ENCODE measurements at places on chromosomes 2 and 18. TPM values are rescaled to one million over a fixed set of nuclear protein-coding genes. Genes with fewer than 3 reads are reported as not detected.

DNA sequence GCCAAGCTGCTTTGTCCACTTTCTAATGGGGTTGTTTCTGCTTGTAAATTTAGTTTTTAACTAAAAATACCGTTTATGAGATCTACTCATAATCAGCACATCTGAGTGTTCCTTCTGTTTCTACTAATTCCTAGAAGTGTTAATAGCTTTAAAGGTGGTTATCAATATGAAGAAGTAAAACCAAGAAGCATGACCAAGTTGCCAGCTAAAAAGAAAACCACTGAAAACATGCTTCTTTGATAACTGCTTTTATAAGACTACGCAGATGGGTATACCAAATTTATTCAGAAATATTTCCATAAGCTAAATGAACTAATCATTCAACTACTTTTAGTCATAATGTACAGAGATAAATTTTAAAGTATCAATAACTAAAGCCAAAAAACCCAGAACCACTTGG lies 101.8 kb downstream of the C2orf74 start:
- no peak for DNase-seq

GRCh38 chr2:203603456-203604389 lies 68.6 kb upstream of the RAPH1 start:
- DNase-seq = no peak

- DNase-seq = no peak
Observed at GRCh38 chr2:65159906-65160305, 30.0 kb upstream of the RAB1A start.

DNA sequence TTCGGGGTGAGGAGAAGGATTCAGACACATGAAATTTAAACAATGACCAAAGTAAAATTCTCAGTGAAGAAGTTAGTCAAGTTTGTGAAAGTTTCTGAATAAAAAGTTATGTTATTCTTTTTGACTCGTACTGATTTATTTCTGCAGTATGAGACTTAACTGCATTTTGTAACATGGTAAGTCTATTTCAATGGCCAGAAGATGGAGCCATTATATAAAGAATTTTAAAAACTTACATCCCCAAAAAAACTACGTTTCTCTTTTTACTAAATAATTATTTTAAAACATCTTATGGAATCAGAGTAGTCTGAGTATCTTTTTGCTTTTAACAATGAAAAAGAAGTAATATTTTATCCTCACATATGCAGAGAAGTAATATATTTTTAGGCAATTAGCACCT lies 51.4 kb upstream of the SCN1A start:
- DNase-seq = no peak

DNA sequence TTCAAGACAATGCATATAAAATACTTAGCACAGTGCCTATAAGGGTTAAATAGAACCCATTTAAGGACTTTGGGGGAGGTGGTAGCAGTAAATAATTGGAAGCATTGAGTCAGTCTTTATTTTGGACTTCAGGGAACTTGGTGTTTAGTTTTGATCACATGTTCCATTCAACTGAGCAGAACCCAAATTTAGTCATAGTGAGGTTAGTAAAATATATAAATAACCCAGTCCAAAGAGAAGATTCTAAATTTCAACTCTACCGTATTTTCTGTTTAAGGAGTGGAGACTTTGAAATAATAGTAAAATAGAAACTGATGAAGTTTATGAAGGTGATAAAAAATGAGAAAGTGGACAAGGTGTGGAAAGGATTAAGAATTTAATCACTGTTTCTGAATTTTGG lies 19.7 kb downstream of the TWSG1 start:
- no peak for DNase-seq

DNA sequence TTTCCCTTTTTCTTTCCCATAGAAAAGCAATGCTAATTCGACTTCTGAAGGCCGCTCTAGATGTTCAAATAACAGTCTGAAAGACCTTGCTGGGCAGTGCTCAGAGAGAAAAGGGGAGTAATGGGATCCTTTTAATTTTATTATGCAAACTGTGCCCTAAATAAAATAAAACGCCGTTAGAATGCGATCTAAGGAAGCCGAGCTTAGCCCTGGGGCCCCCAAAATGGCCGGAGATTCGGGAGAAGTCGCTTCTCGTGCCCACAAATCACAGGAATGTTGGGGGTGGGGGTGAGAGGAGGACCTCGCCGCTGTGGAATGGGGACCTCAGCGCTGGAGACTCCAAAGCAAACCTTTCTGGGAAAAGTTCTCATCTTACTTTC lies 8.4 kb upstream of the POU3F3 start:
- peak; percentile 52 for DNase-seq

DNA sequence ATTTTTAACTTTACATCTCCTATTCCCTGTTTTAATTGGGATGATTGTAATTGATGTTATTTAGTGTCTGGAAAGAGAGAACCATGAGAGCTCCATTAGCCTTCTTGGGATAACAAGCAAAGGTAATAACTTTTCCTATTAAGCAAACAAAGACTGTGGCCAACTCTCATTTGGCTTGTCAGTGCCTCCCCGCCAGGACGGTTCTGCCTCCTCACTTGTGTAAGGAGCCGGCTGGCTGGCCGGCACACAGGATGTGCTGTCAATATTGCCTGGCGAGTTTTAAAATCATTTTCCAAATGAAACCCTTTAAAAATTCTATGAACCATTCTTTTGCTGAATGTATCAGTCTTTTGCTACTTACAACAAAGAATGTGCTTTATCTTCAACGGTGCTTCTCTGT lies 898.3 kb downstream of the CPS1 start:
- DNase-seq = no peak

DNA sequence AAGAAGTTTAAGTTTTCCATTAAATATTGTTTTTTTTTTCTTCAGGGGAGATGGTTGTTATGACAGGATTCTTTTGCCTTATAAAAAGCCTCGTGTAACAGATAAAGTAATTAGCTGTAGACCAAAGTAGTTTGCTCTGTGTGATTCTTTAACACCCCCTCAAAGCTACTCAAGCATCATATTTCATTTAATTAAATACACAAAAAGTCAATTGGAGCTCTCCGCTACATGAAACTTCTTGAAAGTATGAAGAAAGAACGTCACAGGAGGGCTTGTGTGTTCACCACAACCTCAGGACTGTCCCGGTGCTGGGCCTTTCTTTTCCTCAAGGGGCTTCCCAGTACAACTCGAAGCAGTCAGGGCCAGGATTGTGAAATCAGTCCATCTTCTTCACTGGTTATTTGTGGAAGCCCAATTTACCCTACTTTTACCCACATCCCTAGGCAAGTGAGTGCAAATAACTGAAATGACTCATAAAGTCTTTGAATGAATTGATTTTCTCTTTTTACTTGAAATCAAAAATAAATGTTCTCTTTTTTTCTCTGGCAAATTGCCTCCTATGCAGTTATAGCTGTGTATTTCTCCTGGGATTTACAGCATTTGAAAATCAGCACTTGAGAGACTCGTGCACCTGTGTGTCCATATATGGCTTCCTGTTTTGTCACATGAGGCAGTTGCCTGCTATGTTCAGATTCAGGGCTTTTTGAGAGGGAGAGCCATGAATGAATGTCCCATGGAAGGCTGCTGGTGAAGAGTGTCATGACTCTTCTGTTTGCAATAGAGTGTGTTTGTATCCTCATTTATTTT lies 48.6 kb downstream of the LINC00305 start:
- DNase-seq = no peak

DNA sequence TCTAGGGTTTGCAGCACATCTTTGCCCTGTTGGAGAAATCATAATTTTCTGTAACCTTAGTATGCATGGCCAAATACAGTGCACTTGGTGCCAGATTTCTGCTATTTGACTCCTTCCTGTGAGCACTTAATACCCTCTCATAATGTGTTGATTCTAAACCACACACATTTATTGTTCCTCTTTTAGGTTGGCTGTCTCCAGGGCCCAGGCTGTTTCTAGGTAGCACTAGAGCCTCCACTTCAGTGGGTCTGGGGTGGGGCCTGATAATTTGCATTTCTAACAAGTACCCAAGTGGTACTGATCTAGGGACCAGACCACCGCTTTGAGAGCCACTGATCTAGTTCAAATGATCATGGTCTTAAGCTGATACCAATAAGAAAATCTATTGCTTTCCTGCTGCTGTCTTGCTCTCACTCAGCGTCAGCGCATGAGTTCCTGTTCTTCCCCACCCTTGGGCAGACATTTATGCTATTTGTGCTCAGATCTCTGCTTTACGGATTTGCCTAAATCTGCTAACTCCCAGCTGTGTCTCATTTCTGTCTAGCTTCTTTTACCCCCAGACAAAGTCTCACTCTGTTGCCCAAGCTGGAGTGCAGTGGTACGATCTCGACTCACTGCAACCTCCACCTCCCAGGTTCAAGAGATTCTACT lies 7.4 kb downstream of the PTRHD1 start:
- DNase-seq = no peak

GRCh38 chr2:2805263-2805662 lies 474.2 kb upstream of the MYT1L start:
- no peak for DNase-seq

- DNase-seq = no peak
Observed at GRCh38 chr2:26542676-26543505, 65.0 kb upstream of the OTOF start.

GRCh38 chr18:3508576-3509549 lies 58.9 kb downstream of the TGIF1 start:
- DNase-seq = no peak

- DNase-seq = peak; percentile 42
Observed at GRCh38 chr18:57210716-57211411, 64.0 kb downstream of the BOD1L2 start.

DNA sequence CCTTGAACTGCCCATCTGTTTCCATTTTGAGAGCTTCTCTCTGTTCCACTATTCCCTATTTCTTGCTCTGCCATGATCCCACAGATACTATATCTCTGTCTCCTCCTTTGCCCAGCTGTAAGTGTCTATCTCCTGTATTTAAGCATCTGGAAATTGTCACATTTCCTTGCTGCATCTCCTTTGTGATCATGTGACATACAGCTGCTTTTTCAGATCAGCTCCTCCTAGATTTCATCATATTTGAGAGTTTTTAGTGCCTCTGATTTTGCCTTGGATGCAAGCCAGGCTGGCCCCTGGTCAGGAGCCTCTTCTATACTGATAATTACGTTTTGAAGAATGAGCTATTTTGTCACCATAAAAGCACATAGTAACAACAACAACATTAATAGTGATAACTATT lies 131.7 kb upstream of the TNP1 start:
- no peak for DNase-seq

- DNase-seq = no peak
Observed at GRCh38 chr18:62876828-62877227, 161.5 kb downstream of the PHLPP1 start.

- peak; percentile 64 for DNase-seq
Observed at GRCh38 chr2:98805412-98806171, 74.7 kb upstream of the MGAT4A start.

DNA sequence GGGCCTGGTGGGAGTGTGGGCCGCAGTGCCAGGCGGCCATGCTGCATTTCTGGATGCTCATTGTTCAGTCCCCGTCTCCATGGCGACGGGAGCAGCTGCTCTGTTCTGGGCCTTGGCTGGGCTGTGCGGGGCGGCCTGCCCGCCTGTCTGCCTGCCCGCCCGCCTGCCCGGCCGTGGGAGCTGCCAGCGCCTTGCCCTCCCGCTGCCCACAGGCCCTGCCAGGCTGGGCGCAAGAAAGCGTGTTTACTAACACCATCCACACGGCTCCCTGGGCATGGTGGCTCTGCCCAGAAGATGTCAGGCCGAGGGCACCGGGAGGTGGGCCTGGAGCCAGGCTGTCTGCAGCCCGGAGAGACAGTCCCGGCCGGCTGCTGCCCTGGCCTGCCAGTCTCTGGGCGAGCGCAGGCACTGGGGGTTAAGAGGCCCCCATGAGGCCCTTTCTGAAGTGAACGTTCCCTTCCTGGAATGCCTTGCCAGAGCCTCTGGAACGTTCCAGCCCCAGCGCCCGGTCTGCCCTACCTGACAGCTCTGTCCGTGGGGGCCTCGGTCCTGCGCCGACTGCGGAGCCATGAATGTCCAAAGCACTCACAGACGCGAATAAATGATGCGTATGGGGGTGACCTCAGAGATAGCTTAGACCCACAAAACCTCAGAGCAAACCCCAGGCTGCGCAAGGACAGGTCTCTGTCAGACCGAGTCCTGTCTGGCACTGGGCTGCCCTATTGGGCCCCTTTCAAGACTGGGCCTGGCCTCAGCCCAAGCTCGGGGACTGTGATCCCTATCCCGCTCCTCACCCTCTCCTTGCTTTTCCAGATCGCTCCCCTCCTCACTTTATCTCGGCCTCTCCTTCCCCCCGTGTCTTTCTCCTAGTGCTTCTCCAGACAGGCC lies 44.3 kb downstream of the MYCN start:
- DNase-seq = peak; percentile 25

- DNase-seq = no peak
Observed at GRCh38 chr2:32258242-32258641, 6.4 kb downstream of the NLRC4 start.

DNA sequence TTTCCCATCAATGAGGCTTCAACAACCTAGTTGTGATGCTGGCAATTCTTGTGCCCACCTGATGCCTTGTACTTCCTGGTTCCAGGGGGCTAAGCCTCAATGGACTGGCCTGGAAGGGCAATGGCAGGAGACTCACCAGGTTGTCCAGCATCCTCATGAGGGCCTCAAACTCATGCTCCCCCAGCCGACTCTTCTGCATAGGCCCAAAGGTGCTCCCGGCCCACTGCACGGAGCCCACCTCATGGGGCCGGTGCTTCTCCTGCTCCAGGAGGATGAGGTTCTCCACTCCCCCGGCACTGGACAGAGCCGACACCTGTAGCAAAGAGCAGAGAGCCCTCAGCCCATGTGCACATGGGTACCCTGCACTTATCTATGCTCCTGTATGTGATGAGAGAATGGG lies 84.5 kb downstream of the ADD2 start:
- DNase-seq = no peak

GRCh38 chr2:196887431-196887830 lies 39.1 kb downstream of the PGAP1 start:
- DNase-seq = no peak

- DNase-seq = no peak
Observed at GRCh38 chr2:1603059-1603458, 141.3 kb downstream of the PXDN start.

DNA sequence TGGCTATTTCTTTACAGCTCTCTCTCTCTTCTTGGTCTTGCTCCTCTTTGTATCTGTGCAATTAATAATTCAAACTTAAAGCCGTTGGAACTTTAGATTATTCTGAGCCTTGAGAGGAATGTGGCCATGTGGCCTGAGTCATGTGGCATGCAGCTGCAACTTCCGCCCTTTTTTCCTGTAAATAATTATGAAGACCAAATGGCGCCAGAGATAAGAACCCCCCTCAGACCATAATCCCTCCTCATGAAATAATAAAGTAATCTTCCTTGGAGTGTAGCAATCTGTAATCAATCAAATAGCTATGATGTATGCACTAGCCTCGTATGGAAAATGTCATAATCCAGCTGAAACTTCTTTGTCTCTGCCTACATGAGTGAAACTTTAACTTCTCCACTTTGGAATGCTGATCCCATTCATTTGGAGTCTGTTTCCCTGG lies 13.5 kb upstream of the TWSG1 start:
- no peak for DNase-seq

Gene EFHD1
- total RNA-seq = 0.95 TPM

Gene LYPD6B
- total RNA-seq = 8.0 TPM

Gene SLC23A3
- 0.86 TPM for total RNA-seq

Gene GRHL1
- 2.2 TPM for total RNA-seq

Gene ADAM23
- total RNA-seq = 1.1 TPM

Gene CRACDL
- 1.3 TPM for total RNA-seq

Gene DSG1
- not detected for total RNA-seq

Data from Daoy (cell line).